Activated CD4-positive, alpha-beta T cell treated with anti-CD3 and anti-CD28 coated beads, Interleukin-2, amount 50 U/mL, for 16 hours (primary cell): ENCODE measurements at places on chromosomes 3 and 15.

- DNase-seq: no peak
Observed at GRCh38 chr3:111745786-111746185, 113.3 kb upstream of the PHLDB2 start.

- no peak for DNase-seq
Observed at GRCh38 chr3:41301548-41301947, 102.2 kb downstream of the CTNNB1 start.

GRCh38 chr3:16337856-16338540 is 73.0 kb downstream of the OXNAD1 start:
- peak; percentile 73 for DNase-seq

GRCh38 chr3:43361077-43361476 is 74.7 kb downstream of the SNRK start:
- DNase-seq: no peak

DNA sequence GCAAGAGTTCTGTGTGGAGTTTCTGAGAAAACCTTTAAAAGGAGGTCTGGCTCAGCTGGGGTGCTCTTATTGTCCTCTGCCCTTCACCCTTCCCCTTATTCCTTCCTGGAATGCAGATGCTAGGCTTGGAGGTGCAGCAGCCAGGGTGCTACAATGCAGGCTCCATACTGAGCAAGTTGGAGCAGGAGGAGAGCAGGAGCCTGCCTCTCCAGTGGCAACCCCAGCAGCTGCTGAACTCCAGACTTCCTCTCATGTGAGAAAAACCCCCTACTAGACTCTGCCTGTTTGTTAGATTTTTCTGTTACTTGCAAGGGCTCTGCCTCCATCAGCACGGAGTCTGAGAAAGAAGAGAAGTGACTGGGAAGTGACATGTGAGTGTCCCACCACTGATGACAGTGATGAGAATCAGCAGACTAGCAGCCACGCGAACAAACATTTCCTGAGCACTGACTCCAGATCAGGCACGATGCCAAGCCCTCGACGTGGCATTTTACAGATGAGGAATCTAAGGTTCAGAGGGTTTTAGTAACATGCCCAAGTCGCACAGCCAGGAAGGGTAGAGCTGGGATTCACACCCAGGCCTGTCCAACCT is 16.1 kb upstream of the RARRES1 start:
- DNase-seq: no peak

DNA sequence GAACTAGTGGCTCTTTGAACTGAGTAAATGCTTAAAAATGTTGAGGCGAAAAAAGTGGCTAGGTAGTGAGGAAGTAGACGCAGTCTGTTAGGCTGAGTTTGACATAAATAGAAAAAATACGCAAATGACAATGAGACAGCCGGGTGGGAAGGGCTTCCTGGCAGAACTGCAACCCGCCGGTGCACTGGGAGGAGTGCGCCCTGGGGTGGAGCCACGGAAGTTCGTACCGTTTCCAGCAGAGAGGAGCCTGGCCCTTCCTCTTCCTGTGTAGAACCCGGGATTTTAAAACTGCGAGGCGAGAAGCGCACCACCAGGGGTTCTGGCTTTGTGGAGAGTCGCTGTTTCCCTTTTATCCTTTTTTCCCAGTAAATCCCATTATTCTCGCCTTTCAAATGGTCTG is 602.6 kb downstream of the PYDC2 start:
- DNase-seq: no peak

GRCh38 chr3:134449277-134449676 is 36.5 kb downstream of the ANAPC13 start:
- DNase-seq: no peak

- no peak for DNase-seq
Observed at GRCh38 chr3:59138966-59139365, 89.1 kb upstream of the CFAP20DC start.

GRCh38 chr15:89647191-89647851 is 7.9 kb downstream of the KIF7 start:
- DNase-seq: peak; percentile 61

- DNase-seq: peak; percentile 3
Observed at GRCh38 chr15:96058103-96058851, 272.2 kb upstream of the NR2F2 start.
